NCI-H2029 (cell line): ENCODE measurements at places on chromosomes 12 and 14.

DNA sequence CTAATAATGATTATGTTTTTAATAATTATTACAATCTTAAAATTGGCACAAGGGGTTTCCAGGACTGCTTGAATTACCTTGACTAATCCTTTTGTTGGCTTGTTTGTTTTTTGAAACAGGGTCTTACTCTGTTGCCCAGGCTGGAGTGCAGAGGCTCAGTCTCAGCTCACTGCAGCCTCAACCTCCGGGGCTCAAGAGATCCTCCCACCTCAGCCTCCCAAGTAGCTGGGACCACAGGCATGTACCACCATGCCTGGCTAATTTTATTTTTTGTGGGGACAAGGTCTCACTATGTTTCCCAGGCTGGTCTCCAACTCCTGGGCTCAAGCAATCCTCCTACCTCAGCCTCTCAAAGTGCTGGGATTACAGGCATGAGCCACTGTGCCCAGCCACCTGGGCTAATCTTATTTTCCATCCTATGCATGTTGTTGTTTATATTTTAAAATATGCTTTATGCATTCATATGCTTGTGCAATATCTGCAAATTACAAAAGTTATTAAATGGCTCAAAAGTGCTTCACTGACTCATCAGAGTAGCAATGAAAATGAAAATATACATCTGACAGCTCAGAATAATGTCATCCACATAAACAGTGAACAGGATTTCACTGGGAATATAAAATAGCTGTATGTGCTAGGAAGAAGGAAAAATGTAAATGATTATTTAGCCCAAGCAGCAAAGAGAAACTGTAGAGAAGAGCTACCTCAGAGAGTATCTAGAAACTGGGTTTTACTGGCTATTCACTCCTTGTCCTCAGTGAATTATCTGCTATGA, 24.8 kb upstream of the PLEKHG6 start:
- no peak for DNase-seq

DNA sequence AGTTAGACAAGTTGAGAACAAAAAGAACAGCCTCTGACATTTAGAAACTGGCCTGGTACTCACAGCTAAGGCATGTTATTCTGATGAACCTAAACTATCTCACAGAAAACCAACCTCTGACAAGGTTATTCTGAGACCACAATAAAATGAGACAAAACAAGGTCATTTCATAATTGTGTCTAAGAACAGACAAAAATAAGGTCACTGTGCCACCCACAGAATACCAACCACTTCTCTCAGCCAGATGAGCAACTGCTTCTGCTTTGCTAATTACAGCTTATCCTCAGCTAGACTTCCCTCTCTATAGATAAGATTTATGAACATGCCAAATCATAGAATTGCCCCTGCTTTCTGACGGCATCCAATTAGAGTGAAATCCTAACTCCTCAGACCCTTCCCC, 52.2 kb upstream of the CRACR2A start:
- no peak for DNase-seq

GRCh38 chr12:96120359-96121100, 73.6 kb upstream of the ELK3 start:
- no peak for DNase-seq

DNA sequence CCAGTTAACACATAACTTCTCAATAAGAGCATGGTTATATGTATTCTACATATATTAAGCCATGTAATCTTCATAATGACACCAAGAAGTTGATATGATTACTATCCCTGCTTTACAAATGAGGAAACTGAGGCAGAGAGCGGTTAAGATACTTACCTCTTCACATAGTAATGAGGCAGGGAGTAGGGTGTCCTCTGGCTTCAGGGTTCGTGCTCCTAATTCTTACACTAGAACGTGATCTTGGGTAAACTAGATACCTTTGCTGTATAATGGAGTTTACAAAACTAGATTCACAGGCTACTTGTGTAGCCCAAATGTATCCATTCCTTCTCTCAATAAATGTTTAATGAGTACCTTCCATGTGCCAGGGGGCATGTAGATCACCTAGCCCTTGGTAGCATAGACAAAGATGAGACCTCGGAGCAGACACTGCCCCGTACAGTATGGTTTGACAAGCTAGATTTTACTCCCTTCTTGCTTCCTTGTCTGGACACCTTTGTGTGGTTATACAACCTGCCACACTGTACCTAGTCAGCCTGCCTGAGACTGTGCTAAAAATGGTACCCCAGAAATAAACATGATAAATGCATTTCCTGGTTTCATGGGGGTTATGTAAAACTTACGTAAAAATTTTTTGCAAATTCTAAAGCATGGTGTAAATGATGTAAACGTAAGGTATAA, 991.8 kb downstream of the VRK1 start:
- no peak for DNase-seq

DNA sequence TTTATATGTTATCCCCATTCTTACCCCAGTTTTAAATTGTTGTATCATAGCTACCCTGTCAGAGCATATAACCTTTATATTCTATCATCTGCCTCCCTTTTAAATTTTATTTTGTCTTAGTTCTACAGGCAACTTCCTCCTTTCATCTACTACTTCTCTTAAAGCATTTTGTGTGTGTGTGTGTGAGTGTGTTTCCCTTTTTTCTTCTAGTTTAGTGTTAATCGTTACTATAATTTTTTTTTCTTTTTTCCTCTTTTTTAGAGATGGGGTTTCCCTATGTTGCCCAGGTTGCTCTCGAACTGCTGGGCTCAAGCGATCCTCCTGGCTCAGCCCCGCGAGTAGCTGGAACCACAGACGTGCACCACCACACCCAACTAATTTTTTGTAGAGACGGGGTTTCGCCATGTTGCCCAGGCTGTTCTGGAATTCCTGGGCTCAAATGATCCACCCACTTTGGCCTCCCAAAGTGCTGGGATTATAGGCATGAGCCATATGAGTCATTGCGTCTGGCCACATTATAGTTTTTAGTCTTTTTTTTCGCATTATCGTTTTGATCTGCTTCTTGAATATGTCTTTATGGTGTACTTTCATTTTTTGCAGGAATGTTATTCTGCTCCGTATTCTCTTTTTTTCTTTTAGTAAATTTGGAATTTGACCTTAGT, 33.1 kb upstream of the FBXO34 start:
- no peak for DNase-seq

- DNase-seq = no peak
Measured at GRCh38 chr12:69645031-69645430, 34.3 kb upstream of the LRRC10 start.

DNA sequence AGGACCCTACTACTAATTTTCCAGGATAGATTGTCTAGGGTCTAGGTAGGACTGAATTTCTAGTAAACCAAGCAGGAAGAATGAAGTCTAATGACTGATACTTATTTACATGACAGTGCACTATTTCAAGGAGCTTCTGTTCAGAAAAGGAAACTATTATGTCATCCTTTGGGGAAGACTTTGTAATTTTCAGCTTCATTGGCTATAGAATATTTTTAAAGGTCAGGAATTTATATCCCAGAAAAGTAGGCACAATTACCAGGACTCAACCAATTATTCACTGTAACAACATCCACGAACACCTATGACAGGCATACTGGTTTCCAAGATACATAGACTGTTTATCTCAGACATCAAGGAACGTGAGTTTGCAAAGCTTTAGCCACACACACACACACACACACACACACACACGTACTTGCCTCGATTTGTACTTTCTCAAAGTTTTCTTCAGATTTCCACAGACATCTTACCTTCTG, 23.2 kb downstream of the OR6S1 start:
- no peak for DNase-seq

DNA sequence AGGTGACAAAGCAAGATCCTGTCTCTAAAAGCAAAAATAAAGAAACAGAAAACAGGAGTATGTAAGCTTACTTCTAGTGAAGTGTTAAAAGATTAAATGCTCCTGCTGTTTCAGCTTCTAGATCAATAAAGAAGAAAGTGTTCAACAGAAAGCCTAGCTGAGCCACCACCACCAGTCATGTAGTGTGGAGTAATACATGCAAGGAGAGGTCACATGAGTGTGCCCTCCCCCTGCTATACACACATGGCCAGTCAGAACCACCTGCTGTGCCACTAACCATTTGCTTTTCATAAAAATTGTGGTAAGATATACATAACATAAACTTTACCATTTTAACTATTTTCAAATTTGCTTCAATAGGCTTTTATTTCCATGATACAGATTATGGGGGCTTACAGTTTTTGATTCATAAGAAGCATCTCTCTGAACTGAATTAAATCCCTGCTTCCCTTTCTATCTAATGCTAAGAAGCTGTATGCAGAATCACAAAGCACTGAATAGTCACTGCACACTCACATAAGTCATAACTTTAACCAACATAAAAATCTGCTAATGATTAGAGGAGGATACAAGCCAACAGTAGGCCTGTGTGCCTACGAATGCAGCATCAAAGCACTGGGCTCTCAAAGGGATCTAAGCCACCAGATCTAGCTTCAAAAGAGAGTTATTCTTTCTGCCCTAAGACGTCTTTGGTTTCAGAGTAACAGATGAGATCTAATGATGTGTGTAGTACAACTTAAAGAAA, 515.5 kb downstream of the C12orf50 start:
- no peak for DNase-seq

DNA sequence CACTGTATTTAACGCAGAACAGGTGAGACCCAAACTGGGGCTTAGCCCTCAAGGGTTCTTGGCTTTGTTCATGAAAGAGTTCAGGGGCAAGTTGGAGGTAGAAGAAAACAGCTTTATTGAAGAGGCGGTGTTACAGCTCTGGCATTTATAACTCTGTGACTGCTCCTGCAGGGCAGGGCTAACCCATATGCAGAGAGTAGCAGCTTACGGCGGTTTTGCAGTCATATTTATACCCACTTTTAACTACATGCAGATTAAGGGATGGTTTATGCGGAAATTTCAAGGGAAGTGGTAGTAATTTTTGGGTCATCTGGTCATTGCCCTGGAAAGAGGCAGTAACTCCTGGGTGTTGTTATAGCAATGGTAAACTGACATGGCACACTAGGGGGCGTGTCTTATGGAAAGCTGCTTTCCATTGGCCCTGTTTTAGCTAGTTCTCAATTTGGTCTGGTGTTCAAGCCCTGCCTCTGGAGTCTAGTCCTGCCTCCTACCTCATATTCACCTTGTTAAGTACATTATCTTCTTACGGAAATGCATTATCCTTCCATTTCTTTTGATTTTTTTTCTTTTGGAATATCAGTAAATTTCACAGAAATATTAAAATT, 1.8 kb upstream of the IAPP start:
- DNase-seq = no peak

- DNase-seq = no peak
Measured at GRCh38 chr14:50821510-50822464, 9.2 kb downstream of the NIN start.

GRCh38 chr12:124420996-124421674, 126.2 kb downstream of the RFLNA start:
- DNase-seq = no peak

DNA sequence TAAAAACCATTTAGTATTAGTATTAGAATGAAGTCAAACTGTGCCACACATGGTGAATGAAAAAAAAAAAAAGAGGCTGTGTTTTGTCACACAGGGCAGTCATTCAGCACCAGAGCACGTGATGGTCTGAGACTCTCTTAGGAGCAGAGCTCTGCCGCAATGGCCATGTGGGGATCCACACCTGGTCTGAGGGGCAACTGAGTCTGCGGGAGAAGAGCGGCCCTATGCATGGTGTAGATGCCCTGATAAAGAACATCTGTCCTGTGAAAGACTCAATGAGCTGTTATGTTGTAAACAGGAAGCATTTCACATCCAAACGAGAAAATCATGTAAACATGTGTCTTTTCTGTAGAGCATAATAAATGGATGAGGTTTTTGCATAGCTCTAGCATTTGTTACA, 12.2 kb upstream of the BDKRB1 start:
- DNase-seq = no peak
